ENCODE measurements at places on chromosomes 11 and 22. TPM values are rescaled to one million over a fixed set of nuclear protein-coding genes. Genes with fewer than 3 reads are reported as not detected.

Gene ENTHD1
- not detected for total RNA-seq

Gene DEUP1
- not detected for total RNA-seq

Gene MRGPRE
- total RNA-seq, result not detected

Gene LRP4
- total RNA-seq, result 0.16 TPM

Gene ZNF214
- not detected for total RNA-seq

Gene OR51E2
- total RNA-seq, result not detected

Gene C11orf52
- total RNA-seq, result not detected

Data from activated B cell treated with CpG ODN at 0.5 μM for 24 hours (primary cell).